Activated T-helper 1 cell treated with anti-CD3 and anti-CD28 coated beads, Interleukin-2, amount 50 U/mL, for 16 hours (primary cell): ENCODE measurements at places on chromosomes 5 and 9.

DNA sequence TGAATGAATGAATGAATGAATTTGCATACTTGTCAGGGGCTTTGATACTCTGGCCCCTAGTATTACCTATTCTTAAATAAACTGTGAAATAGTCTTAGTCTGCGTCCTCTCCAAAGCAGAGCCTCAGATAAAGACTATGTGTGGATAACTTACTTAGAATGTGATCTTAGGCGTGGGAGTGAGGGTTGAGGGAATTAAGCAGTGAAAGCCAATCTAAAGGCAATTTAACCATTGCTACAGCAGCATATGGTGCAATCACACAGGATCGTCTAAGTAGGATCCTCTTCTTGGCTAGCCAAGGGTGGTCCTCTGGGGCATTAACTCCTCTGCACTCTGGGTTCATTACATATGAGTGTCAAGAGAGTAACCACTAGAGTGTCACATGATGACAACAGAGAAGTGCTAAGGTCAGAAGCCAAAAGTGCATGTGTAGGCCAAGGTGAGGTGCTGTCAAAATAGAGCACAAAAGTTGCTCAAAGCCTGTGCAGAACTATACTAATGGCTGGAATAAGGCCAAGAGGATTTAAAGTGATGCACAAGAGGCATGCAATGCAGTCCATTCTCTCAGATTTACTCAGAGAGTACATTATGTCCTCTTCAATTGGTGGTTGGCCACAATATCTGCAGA is 274.4 kb upstream of the SEMA6A start:
- DNase-seq, result no peak

- no peak for DNase-seq
These were observed 5.2 kb downstream of the GABRP start for GRCh38 chr5:170788626-170789304.

GRCh38 chr5:61281686-61282085 is 50.4 kb upstream of the ZSWIM6 start:
- DNase-seq, result no peak

DNA sequence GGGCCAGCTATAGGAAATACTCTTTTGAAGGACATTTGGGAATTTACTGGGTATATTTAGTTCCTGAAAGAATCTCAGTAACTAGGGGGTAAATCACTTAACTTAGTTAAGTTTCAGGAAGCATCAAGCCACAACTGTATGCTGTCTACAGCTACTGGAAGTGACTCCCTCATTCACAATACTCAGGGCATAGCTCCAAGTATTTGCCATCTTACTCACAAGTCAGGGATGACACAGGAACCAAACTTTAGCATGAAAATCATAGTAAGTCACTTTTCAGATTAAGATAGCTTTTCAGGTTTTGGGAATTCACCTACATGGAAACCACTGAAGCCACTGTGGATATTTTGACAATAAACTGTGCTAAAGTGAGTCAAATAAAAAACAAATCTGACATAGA is 242.4 kb upstream of the ATP10B start:
- no peak for DNase-seq

GRCh38 chr5:44538797-44539601 is 149.8 kb upstream of the FGF10 start:
- no peak for DNase-seq

GRCh38 chr5:118303296-118303695 is 685.1 kb downstream of the DTWD2 start:
- no peak for DNase-seq

- DNase-seq, result no peak
These were observed 7.7 kb downstream of the ARHGAP26 start for GRCh38 chr5:142777850-142778249.

DNA sequence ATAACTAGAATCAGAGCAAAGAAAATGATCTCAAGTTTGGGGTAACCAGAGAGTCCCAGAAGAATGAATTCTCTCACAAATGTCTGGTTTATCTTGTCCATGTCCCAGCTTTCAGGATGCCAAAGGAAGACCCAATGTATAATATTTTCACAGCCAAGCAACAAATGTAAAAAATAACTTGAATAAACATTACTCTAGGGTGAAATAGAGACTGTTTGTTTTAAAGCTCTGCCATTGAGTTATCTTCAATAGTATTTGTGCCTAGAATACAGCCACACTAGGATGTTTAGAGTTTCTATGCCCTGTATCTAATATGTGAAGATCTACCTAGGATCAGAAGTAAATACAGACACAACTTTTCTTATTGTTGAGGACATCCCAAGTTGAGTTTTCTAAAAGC is at the start of gene OR13C4:
TSS of gene OR13C4 (minus strand) at position 101 of the 400 bp plus-strand sequence. CDS start at position 101, 0 bp downstream.
- DNase-seq, result no peak

DNA sequence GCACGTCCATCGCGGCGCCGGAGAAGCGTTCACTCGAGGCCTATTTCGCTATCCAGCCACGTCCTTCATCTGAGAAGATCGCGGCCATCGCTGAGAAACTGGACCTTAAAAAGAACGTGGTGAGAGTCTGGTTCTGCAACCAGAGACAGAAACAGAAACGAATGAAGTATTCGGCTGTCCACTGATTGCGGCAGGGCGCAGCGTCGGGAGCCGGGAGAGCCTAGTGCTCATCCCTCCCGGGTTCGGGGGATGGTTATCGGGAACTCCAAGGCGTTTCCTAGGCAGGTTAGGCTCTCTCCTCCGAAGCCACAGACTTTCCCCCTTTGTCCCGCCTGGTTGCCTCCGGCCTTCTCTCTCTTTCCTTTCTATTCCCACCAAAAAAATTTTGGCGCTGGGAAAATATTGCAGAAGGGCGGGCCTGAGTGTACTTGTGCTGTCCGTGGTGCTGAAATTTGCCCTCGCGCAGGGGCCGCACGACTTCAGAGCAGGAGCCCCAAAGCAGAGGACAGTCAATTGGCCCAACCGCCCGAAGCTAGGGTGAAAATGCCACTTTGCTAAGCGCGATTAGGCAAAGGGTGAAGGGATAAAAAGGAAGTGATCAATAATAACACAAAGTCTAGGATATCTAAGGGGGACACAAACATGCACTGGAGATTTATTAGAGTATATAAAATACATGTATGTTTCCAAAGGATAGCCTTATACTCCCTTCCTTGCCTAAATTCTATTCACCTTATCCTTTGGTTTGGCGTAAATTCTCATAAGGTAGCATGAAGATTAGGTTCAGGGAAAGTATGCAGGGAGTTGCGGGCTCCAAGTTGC is 1.8 kb downstream of the POU4F3 start:
- no peak for DNase-seq

DNA sequence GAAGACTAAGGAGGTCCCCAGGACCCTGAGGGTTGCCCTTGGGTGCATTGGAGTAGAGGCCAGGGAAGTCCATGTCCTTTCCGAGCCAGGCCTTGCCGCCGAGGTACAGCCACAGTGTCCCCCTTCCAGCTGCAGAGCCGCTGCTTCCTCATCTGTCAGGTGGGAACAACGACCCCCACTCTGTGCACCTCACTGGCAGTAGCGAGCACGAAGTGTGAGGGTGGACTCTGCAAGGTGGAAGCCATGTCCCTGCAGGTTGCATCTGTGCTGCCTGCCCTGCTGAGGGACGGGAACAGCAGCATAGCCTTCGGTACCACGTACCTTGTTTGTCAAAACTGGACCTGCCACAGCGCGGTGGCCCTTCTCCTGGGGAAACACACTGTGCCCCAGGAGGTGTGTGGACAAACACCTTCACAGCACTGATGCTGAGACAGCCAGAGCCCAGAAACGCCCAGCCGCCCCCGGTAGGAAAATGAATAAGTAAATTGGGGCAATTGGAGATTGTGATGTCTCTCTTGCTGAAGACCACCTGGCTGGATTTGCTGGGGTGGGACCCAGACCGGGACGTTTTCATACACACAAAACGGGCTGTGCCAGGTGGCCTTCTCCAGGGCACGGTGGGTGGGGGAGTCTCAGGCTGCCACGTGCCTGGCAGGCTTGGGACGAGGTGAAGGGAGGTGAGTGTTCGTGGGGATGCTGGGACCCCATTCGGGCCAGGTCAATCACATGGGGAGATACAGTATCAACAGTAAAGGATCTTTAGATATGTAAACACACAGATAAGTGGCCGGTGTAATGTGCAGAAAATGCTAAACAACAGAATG is 157.3 kb downstream of the RXRA start:
- DNase-seq, result no peak

DNA sequence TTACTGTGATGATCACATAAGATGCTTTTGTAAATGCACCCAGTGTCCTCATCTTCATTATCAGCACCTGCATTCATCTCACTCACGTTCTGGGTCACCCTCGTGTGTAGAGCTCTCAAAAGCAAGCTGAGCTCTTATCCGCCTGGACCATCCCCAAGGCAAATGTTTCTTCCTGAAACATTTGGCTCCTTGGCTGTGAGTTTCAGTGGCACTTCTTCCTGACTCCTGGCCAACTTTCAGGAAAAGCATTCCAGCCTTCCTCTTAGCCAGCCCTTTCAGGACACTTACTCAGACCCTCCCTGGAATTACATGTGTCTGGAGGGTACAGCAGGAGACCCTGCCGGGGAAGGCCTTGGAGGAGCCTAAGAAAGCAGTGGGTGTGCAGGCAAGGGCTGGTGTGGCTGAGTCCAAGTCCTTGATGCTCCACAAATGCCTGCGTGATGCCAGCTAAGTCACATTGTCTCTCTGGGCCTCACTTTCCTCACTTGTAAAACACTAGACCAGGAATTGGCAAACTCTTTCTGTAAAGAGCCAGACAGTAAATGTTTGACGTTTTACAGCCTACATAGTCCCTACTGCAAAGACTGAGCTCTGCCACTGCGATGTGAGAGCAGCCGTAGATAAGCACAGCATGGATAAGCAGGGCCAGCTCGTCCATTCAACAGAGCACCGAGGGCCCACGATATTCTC is 72.1 kb downstream of the PDE6A start:
- no peak for DNase-seq

DNA sequence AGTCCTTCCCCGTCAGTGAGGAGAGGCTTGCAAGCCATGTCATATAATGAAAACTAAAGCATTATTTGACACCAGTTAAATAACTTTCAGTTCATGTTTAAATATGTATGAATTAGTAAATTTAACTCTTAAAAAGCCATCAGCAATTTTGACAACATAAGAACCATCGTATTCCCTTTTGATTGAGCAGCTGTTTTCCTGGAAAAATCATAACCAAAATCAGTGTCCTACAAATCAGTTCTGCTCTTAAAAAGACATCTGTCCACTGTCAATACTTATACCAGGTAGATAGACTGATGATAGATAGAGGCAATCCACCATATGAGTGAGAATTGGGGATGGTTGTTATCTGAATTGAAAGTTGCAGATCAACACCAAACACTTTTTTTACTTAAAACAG is 2.3 kb downstream of the DIRAS2 start:
- DNase-seq, result no peak

DNA sequence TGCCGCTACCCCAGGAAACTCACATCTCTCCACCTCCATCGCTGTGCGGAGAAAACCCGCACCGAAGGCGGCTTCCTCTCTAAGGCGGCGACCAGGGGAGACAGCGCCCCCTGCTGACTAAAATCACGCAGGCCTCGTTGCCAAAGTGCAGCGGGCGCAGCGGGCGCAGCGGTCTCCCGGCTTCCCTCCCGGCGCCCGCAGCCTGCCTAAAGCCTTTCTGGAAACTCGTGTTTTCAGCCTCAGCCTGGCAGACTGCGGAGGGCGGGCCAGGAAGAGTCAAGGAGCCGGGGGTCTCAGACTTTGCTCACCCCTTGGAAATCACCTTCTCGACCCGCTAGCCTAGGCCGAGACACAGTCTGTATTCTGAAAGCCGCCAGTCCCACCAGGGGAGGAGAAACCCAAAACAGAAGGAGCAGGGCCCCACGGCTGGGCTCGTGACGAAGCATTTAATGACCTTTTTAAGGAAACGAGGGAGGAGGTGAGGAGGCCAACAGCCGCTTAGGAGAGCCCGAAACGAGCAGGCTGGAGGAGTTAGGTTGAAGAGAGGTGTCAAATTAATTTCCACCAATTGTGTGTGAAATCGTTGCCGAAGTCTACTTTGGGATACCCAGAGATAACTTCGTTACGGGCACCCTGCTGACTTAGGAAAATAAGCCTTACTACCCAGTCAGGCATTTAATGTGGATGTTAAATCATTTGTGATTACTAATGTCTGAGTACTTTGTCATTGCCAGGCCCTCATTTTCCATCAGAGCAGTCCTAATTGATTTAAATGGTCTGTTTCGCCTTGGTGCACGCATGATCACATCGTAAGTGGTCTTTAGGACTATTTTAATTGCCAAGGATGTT is 7.3 kb upstream of the FOXB2 start:
- DNase-seq, result peak; percentile 26

DNA sequence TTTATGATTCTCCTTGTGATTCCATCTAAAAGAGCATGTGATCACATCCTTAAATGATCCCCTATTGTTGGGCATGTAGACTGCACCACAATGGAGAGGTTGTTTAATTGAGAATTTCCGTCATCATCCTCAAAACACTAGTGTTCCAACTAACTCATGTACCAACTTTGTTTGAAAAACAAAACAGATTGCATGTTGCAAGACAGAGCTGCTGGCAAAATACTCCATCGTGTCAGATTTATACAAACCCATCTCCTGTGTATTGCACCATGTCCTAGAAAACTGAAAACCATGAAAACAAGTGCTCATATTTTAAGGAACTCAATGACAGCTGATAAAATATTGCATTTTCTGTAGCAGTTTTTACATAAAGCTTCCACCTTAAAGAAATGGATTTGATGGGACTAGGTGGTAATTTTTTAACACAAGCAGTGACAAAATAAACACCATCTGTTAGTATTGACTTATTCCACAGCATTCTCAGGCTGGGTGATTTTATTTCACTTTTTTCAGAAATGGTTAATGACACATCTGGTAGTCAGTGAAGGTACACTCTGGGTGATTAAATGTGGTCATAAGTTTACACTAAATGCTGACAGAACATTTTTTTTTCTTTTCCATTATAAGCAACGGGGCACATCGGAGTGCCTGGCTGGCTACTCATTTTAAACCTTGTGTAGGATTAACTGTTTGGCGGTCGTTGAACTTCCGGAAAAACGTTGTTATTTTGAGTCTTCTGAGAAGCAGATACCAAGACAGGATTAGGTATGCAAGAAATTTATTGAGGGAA is 602.9 kb upstream of the WWC1 start:
- DNase-seq, result no peak

DNA sequence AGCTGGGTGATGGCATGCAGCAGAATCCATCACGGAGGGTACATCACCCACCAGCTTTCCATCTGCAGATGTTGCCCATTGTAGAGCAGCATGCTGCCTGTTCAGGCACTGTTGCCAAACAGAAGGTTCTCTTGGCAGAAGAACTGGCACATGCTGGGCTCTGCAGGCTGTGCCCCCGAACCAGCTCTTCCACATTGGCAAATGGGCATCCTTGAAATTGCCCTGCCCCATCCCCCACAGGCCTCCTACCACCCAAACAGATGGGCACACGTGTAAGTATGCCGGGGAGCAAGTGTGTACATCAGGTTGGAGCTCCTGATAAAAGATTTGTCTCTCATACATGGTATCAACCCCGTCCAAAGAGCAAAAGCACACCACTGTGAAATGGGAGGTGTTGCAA is 220.3 kb upstream of the TAS2R1 start:
- no peak for DNase-seq

GRCh38 chr9:134538856-134539566 is 102.6 kb upstream of the COL5A1 start:
- DNase-seq, result no peak

- DNase-seq, result peak; percentile 56
These were observed 63.4 kb upstream of the ABCA1 start for GRCh38 chr9:104991144-104991953.
